Neural progenitor cell (in vitro differentiated cells): ENCODE measurements at places on chromosomes 11 and 22.

- DNase-seq: no peak
Observed at GRCh38 chr11:92137747-92138146, 86.9 kb upstream of the FAT3 start.

DNA sequence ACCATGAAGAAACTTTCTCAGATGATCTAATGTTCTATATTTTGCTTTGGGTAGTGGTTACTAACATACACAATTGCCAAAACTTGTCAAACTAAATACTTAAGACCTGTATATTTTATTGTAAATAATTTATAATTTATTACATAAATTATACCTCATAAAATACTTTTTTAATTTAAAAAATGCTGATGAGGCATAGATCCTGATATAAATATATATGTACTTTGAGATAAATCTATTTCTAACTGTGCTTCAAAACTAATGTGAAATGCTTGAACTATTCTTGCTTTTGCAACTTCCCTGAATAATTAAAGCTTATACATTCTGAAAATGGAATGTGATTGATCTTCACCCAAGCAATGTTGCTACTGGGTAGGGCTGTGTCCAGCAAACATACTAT lies 568.8 kb downstream of the INSC start:
- DNase-seq: no peak

GRCh38 chr22:44411226-44412135 lies 86.6 kb downstream of the RTL6 start:
- DNase-seq: no peak

DNA sequence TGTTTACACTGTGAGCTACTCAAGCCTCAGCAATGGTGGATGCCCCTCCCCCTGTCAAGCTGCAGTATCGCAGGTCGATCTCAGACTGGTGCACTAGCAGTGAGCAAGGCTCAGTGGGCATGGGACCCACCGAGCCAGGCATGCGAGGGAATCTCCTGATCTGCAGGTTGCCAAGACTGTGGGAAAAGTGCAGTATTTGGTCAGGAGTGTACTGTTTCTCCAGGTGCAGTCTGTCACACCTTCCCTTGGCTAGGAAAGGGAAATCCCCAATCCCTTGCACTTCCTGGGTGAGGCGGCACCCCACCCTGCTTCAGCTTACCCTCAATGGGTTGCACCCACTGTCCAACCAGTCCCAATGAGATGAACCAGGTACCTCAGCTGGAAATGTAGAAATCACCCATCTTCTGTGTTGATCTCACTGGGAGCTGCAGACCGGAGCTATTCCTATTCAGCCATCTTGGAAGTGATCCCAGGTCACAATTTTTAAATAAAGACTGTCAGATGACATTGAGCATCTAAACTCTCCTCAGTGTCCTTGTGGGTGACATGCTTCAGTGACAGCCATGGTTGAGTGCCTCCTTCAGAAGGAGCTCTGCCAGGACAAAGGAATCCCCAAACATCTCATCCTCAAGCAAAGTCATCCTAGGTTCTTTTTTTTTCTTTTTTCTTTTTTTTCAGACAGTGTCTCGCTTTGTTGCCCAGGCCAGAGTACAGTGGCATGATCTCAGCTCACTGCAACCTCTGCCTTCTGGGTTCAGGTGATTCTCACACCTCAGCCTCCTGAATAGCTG lies 10.8 kb downstream of the SLC22A24 start:
- DNase-seq: peak; percentile 17

DNA sequence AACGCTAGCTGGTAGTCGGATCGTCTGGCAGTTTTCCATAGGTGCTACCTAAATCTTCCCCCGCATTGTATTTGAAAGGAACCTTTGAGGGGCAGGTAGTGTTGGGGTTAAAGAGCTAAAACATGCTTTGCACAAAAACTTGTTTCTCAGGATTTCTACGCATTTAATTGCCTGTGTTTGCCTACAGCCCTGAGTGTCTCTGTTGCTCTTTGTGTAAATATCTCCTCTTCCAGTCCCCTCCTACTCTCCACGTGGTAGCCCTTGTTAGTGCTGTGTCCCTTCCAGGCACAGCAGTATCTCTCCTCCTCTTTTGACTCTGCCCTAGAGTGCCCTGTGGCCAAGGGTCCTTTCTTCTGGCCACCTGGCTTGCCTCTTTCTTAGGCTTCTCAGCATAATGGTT lies 81.7 kb downstream of the BARX2 start:
- DNase-seq: no peak

- no peak for DNase-seq
Observed at GRCh38 chr22:44182588-44183286, 2.0 kb downstream of the PARVG start.

DNA sequence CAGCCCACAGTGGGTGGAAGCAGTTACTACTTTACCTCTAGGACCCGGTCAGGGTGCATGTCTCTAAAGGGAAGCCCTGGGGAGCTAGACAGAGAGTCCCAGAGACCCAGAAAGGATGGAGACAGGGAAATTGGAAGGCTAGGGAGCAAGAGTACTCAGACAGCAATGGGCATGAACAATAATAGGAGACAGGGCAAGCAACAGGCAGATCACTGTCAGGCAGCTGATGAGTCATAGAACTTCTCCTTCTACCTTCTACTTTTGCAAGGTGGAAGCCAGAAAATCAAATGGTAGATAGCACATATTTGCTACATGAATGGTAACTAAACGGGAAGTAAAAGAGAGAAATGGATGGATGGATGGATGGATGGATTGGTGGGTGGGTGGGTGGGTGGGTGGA lies 19.6 kb downstream of the CD5 start:
- no peak for DNase-seq

DNA sequence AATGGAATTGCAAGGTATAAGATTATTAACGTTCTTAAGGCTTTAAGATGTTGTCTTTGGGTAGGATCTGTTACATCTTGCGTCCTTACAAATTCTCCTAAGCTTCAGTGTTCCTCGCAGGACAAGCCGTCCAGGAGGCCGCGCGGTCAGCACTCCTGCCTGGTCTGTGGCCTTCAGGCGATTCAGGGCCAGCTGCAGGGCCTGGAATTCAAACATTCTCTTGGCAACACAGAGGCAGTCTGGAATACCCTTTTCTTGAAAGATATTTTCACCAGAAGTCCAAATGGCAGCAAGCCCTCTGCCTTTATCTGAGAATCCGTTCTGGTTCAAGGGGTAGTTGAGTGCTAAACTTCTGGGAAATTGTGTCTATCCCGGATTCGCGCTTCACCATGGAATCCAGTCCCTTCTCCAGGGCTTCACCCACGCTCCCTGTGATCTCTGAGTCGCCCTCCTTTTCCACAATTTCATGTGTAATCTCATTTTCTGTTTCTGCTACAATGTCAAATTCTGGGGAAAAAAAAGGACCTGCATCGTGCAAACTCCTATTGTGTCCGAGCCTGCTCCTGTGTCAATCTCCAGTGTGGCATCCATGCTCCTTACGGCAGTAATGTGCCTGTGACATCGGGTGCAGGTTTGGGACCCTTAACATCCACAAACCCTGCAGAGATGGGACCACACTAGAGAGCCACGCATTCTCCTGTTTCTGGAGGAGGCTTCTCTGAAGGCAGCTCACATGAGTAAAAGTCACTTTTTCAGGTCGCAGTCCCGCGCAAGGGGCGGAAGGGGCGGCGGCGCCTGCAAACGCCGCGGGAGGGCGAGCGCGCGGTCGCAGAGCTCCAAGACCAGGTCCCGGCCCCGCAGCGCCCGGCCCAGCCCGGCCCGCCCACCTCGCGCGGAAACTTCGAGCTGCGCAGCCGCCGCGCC lies 25.4 kb upstream of the SORL1 start:
- peak; percentile 75 for DNase-seq

DNA sequence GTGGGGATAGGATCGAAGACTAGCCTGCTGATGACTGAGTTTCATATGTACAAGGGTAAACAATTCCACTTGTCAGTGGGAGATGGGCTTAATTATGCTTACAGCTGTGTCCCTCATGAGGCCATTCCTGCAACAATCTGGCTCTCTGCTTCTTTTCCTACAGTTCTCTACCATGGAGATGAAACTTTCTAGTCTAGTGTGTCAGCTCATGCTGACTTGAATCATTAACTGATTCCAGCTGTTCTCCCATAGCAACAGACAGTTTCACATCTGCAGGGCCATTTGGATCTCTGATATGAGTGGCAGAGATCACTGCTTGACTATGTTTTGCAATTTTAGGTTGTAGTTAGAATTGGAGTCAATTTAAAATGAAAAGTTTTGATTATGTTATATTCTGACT lies 1251.7 kb upstream of the RAG2 start:
- no peak for DNase-seq

GRCh38 chr11:104001561-104002056 lies 34.8 kb upstream of the DDI1 start:
- DNase-seq: no peak

GRCh38 chr22:36226189-36226588 lies 13.1 kb downstream of the APOL2 start:
- DNase-seq: no peak

GRCh38 chr22:24159650-24160049 lies 21.6 kb upstream of the SUSD2 start:
- no peak for DNase-seq

DNA sequence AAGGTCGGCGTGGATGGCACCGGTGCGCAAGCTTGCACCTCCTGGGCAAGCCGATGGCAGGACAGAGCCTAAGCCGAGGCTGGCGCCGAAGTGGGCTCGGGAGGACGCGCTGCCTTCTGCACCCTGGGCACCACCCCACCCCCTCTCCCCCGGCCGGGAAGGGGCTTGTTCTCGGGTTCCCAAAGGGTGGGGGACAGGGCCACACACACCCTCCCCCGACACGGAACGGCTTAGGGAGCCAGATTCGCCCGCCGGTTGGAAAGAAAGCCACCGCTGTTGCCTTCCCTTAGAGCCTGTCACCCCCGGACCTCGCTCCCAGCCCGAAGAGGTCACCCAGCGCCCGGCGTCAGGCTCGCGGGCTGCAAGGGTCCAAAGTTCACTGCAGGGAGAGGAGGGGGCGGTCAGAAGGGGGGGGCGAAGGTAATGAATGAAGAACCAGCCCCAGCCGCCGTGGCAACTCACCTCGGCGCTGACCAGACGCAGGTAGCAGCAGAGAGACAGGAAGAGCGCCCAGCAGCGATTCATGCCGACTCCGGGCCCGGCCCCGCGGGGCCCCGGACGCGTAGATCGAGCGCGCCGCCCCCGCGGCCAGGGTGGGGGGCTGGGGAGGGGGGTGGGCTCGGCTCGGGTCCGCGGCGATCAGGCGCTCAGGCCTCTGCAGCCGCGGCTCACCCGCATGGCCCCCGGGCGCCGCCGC lies 1.2 kb downstream of the PDGFB start:
- DNase-seq: peak; percentile 53

GRCh38 chr11:77146261-77147035 lies 18.4 kb downstream of the MYO7A start:
- DNase-seq: no peak

GRCh38 chr11:68763181-68763721 lies 11.9 kb upstream of the TESMIN start:
- peak; percentile 46 for DNase-seq

DNA sequence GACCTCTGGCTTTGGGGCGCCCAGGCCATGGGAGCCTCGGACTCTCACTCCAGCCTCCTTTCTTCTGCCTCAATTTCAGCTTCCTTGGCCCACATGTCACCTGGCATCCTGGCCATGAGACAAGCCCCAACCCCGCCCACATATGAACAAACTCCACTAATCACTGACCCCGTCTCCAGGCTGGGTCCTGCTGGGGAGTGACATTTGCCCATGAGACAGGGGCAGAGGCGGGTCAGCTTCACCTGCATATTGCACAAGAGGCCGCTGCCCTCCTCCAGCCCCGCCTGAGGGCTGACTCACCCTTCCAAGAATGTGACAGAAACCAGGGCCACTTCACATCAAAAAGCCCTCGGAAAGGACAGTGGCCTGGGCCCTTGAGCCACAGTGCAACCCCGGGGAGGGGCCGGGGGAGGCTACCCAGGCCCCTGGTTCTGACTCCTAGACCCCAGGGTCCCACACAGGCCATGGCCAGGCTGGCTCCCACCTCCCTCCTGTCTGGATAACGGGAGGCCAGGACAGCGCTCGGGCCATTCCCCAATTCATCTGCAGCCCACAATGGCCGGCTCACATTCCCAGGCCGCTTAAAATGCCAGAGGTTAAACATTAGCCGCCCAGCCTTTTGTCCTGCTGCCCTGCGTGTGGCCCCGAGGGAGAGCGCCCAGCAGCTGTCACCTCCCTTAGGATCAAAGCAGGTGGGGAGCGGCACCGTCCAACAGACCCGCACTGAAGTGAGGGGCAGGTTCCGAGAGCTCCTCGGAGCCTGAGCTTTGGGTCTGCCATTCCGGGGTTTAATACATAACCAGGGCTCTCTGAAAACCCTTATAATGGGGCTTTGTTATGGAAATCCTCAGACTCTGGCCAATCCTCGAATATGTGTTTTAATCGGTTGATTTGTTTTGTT lies 42.3 kb downstream of the TRMU start:
- peak; percentile 96 for DNase-seq

DNA sequence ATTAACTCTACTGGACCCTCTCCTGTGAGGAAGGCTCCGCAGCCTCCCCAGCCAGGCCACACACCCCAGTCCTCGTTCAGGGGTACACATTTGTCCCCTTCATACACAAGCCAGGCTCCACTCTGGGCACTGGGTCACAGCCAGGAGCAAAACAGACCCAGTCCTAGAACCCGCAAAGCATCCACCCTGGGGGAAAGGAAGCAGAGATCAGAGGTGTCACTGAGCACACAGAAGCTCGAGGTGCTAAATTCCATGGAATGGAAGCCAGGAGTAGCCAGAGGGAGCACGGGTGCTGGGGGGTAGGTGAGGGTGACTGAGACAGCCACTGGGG lies 43.6 kb upstream of the TH start:
- DNase-seq: no peak

GRCh38 chr11:69321877-69322361 lies 28.0 kb downstream of the MYEOV start:
- DNase-seq: no peak

DNA sequence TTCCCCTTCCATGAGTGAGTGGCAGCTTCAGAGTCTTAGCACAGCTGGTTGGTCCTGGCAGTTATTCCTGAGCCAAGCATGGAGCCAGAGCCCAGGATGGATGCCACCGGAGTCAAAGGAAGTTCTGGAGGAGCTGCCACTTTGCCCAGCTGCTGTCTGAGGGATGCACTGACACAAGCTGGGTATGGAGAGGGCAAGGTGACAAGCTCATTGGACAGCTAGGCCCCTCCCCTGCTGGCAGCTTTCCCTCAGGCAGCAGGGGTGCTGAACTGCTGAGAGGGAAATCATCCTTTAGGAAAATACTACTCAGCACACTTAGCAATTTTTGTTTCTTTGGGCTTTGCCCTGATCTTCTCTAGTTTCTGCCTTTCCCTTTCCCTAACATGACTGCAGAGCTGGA lies 99.3 kb upstream of the SESN3 start:
- no peak for DNase-seq

GRCh38 chr11:71199226-71199820 lies 53.1 kb downstream of the SHANK2 start:
- no peak for DNase-seq

GRCh38 chr11:120295099-120295498 lies 30.0 kb upstream of the TLCD5 start:
- DNase-seq: no peak
